ENCODE measurements at places on chromosomes 11 and 22.

DNA sequence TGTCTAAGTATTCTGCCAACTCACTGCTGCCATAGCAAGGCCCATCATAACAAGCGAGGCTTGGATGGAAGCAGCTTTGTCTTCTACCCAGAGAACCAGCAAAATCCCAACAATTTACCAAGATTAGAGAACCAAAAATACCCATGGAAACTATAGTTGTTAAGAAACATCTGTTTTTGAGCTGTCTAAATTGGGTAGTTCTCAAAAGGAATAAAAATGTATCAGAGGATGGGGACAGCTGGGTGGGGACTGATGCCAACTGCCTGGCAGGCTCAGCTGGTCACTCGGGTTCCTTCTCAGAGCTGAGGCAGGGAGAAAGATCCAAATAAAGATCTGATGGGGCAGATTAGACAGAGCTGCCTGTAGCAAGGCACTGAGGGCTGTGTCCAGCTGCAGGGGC lies 85.9 kb upstream of the GRK3 start:
- DNase-seq: no peak

DNA sequence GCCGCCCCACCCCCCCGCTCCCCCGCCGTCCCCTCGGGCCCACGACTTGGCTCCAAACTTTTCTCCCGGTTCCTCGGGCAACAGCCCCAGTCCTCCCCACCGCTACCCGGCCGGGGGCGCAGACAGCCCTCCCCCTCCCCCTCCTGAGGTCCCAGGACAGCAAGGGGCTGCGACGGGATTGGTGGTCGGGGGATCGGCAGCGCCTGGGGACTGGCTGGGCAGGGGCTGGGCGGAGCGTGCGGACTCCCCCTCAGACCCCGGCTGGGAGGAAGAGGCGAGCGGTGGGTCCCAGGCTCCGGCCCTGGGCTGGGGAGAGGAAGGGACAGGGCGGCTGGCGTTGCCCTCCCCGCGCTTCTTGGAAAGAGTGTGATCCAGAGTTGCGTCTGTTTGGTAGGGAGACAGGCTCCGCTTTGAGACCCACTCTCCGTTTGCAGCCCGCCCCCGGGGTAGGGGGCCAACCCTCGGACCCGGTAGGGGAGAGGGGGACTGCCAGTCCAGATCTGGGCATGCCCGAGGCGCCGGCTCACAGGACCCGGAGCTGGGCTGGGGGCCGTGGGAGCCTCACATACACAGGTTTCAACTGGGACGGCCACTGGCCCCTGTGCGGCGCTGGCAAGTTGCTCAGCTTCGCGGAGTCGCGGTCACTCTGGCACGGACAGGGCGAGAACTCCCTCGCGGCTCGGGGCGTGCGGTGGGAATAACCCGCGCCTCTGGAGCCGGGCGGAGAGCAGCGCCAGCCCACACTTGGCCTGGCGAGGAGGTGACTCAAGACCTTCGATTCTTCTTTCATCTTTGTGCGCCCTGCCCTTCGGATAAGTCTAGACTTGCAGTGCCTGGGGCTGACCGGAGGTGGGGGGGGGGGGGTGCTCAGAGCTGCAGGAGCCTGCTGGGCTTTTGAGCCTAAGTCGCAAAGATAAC lies 999 bp downstream of the TSKU start:
- DNase-seq: no peak

- DNase-seq: no peak
Measured at GRCh38 chr11:118649941-118650340, 29.5 kb downstream of the TREH start.

- DNase-seq: no peak
Measured at GRCh38 chr22:27836181-27836580, 34.6 kb upstream of the MN1 start.

DNA sequence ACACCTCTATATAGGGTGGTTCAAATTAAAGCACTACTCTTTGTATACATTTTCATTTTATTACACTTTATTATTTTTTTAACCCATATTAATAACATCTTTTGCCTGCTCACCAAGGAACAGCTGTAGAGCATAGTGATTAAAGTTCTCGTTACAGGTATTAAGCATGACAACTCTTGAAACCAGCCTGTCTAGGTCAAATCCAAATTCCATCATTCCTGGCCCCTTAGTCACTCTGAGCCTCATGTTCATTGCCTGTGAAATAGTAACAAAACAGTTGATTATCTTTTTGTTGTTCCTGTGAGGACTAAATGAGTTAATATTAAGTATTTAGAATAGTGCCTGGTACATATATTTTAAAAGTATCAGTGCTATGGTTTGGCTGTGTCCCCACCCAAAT lies 334.5 kb downstream of the RAB38 start:
- no peak for DNase-seq

DNA sequence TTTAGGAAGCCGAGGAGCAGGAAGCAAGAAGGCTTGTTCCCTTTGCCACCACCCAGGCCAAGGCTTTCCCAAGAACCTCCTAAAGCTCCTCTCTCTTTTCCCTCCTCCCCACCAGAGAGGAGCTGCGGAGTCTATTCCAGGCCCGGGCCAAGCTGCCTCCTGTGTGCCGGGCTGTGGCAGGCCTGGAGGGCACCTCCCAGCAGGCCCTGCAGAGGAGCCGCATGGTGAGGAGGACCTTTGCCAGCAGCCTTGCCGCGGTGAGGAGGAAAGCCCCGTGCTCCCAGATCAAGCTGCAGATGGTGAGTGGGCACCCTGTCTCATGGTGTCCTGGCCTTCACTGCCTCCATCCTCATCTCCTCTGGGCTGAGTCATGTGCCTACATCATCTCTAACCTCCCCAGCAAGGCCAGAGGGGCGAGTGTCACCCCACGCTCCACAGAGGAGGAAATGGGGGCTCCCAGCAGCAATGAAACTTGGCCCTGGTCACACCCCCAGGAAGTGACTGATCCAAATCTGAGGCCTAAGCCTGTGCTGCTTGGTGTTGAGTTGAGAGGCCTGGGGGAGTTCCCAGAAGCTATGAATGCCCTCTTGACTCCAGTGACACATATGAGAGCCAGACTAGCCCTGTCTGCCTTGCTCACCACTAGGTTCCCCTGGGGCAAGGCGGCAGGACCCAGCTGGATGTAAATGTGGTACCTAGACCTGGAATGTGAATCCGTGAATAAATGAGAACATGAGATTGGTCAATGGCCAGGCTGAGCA lies 104.2 kb downstream of the MYO18B start:
- no peak for DNase-seq
